ENCODE measurements at places on chromosomes 11 and 22.

DNA sequence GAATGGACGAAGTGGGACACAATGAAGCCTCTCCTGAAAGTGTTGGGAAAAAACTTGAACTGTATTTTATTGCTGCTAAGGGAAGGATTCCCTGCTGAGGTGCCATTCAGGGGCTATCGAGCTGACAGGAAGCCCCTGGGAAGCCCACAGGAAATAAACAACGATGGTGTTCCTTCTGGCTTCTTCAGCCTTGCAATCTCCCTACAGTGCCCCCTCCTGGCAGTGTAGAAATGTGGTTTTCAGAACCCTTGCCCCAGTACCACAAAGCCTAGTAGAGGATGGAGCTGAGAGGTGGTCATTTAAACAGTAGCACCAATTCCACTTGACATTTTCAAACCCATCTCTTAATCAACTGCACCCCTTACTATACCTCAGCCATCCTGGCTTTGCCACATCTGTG is 676.7 kb upstream of the ARHGAP42 start:
- DNase-seq = no peak

DNA sequence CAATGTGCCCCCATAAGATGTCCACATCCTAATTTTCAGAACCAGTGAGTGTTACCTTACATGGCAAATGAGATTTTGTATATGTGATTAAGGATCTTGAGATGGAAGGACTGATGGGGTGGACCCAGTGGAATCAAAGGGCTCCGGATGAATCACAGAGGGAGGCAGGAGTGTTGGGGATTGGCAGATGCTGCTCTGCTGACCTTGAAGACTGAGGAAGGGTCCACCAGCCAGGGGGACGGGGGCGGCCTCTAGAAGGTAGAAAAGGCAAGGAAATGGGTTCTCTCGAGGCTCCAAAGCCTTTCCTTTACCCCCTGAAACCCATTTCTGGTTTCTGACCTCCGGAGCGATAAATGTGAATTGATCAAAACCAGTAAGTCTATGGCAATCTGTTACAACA is 18.8 kb downstream of the TMEM218 start:
- DNase-seq = no peak

- DNase-seq = no peak
These were observed 117.8 kb upstream of the C11orf87 start for GRCh38 chr11:109304159-109304558.

DNA sequence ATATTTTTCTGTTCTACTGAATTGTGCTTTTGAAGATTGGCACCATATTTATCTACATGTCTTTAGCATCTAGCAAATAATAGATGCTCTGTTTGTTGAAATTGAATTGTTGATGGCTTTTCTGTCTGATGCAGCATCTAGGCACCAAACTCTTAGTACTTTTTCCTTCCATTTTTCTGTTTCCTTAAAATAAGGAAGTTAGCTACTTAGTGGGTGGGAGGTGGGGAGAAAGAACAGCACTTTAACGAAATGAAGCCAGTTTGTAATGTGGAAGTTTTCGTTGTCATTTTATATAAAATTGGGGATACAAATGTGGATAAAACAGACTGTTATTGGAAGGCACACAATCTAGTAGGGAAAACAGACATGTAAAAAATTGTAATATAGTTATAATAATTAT is 76.6 kb downstream of the HIPK3 start:
- DNase-seq = no peak

- no peak for DNase-seq
These were observed 1.2 kb downstream of the ACCS start for GRCh38 chr11:44067266-44067665.

- DNase-seq = no peak
These were observed 264.0 kb upstream of the CCDC90B start for GRCh38 chr11:83549984-83550667.

- no peak for DNase-seq
These were observed 648.5 kb downstream of the BRD1 start for GRCh38 chr22:49179175-49179574.

- no peak for DNase-seq
These were observed 113.1 kb downstream of the ARHGAP42 start for GRCh38 chr11:100800202-100800601.

GRCh38 chr22:37545703-37546436 is 14.4 kb upstream of the CDC42EP1 start:
- DNase-seq = no peak

- no peak for DNase-seq
These were observed 1.8 kb upstream of the AP2A2 start for GRCh38 chr11:923691-924405.

DNA sequence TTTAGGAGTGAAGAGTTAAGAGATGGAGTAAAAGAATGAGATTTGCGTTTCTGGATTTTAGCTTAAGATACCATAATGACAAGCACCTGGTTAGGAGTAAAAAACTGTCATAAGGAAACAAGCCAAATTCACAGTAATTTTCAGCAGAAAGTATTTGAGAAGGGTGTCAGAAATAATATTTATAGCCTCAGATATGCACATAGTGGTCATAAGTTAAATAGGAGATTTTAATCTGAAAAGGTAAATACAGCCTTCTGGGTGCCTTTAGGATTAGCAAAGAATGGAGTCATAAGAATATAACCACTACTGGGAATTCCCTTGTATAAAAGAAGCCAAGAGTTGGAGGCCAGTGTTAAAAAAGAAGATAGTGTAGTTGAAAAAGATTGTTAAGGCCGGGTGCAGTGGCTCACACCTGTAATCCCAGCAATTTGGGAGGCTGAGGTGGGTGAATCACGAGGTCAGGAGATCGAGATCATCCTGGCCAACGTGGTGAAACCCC is 160.1 kb downstream of the SWAP70 start:
- DNase-seq = no peak

DNA sequence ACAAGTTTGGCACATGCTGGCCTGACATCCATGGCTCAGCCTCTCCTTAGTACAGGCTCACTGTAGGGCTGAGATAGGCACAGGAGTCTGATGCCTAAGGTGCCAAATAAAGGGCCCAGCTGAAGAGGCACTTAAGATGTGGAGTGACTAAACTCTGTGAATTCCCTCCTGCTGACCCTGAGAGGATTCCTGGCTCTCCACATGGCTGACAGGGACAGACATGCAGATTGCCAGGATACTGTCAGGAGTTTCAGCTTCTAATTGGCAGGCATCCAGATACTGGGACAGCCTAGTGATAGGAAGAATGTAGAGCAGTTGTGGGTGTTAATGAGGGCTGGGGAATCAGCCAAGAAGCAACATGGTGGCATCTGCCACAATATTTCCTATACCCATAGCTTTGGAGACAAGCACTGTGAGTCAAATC is 558.7 kb downstream of the INSC start:
- DNase-seq = peak; percentile 40

- no peak for DNase-seq
These were observed 83.6 kb upstream of the PPARA start for GRCh38 chr22:46066691-46067090.

- DNase-seq = no peak
These were observed 154.9 kb downstream of the MPPED1 start for GRCh38 chr22:43566561-43567332.

GRCh38 chr22:30810105-30810504 is 115.4 kb downstream of the OSBP2 start:
- DNase-seq = no peak

- DNase-seq = no peak
These were observed 166.8 kb downstream of the MYO18B start for GRCh38 chr22:25908755-25909154.

- peak; percentile 46 for DNase-seq
These were observed 56.1 kb downstream of the SMCO4 start for GRCh38 chr11:93487032-93487483.

DNA sequence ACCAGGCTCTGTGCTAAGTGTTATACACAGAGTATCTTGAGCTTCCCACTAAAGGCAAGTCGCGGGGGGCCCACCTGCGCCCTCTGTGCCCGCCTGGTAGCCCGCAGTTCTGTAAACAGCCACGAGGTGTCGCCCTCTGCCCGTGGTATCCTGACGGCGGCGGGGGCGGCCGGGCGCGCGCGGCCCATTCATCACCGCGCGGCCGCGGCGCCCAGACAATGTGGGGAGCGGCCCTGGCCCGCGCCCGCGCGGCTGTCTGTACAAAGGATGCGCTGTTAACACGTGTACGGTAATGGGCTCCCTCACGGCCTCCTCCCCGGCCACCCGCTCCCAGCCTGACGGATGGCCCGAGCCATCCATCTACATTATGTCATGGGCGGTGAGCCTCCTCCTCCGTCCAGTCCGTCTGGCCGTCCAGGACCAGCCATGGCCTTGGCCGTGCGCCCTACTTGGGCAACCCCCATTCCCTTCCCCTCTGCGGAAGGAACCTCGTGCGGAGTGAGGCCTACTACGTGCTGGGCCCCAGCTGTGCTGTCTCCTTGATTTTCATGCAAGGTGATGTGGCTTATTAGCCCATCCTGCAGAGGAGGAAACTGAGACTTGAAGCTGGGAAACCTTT is 99.4 kb downstream of the MIAT start:
- DNase-seq = peak; percentile 40

DNA sequence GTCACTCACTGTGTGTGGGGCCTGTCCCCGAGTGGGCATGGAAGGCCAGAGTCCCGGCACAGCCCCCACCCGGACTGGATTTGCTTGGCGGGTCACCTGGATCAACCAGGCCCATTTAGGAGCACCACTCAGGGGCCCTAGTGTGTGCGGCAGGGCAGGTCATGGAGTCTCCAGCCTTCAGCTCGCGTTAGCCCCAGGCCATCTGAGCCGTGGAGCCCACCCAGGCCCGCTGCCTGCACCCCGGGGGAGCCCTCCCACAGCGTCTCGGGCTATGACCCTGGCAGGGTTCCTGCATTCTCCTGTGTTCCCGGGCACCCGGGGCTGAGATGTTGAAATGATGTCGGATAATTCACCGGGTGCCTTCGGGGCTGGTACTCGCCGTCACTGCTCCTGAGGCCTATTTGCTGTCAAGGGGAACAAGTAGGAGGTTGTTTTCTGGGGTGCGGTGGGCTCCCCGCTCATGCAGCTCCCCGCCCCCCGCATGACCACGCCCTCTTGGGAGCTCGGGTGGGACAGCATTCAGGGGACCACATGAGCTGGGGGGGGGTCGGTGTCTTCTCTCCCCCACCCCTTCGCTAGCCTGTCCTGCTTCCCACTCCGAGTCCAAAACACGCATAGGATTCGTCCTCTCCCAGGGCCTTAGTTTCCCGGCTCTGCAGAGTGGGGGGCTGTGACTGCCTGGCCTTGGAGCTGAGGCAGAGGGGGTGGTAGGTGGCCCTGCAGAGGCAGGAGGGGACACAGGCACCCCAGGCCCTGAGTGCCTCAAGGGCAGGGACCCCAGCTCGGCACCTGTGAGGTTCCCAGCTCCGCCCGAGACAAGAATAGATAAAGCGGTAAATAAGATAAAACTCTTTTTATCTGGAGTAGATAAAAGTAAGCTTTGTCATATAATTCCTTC is 77.2 kb downstream of the KCNQ1 start:
- DNase-seq = no peak

DNA sequence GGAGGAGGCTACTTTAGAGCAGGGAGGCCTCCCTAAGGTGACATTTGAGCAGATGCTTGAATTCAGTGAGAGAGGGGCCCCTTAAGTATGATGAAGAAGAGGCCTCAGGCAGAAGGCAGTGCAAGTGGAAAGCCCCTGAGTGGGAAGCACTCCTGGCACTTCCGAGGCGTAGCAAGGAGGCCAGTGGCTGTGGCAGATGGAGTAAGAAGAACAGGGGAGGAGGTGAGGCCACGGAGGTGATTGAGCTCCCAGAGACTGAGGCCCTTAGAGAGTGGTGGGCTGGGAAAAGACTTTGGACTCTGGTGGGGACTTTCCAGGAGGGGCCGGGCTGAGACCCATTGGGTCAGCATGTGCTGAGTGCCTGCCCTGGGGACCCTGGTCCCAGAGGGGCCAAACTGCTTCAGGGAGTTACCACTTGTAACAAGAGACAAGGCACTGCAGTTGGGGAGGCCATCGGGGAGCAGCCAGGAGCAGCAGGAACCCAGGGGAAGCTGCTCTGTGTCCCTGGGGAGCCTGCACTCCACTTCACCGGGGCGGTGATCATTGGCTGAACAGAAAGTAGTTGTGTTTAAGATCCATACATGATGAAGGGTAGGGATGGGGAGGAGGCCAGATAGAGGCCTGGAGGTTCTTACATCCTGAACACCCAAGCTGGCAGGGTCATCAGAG is 2.5 kb upstream of the CENPM start:
- no peak for DNase-seq

DNA sequence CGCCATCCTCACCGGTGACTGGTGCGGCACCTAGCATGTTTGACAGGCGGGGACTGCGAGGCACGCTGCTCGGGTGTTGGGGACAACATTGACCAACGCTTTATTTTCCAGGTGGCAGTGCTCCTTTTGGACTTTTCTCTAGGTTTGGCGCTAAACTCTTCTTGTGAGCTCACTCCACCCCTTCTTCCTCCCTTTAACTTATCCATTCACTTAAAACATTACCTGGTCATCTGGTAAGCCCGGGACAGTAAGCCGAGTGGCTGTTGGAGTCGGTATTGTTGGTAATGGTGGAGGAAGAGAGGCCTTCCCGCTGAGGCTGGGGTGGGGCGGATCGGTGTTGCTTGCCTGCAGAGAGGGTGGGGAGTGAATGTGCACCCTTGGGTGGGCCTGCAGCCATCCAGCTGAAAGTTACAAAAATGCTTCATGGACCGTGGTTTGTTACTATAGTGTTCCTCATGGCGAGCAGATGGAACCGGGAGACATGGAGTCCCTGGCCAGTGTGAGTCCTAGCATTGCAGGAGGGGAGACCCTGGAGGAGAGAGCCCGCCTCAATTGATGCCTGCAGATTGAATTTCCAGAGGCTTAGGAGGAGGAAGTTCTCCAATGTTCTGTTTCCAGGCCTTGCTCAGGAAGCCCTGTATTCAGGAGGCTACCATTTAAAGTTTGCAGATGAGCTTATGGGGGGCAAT is 1.1 kb downstream of the NEAT1 start:
- no peak for DNase-seq

- DNase-seq = no peak
These were observed 38.2 kb upstream of the WEE1 start for GRCh38 chr11:9535189-9535781.

DNA sequence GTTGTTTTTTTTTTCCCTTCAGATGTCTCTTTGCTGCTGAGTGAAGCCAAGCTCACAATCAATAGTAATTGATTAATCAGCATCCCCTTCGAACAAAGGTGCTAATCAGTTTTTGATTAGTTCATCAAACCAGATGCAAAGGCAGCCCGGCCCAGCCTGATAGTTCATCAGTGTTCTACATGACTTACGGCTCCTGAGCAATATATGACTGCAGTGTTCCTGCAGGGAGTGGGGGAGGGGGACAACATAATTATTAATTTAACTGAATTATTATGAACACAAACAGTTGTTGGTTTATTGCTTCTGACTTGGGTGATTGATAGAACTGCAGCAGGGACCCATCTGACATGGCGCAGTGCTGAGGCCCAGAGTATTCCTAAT is 315.3 kb downstream of the CADM1 start:
- no peak for DNase-seq

Data from NCI-H1092 (cell line).